Activated T-cell treated with anti-CD3 and anti-CD28 coated beads for 48 hours (primary cell): ENCODE measurements at places on chromosomes 2 and 18.

DNA sequence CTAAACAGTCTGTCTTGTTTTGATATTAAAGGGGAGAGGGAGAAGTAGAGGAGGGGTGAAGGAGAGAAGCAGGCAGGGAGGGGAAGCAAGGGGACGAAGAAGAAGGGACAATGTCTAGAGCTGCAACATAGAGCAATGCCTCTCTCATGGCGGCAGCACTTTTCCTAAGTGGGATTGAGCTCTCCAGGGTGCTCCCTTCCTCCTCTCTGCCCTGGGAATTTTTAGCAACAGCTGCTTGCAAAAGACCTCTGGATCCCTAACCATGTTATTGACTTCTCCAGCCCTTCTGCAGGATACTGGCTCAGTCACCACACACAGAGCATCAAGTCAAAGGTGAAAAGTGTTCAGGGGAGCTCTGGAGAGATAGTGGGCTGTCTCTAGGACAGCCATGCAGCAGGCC lies 734.9 kb downstream of the EPHA4 start:
- no peak for DNase-seq

- DNase-seq, result no peak
Observed at GRCh38 chr18:49811151-49811938, 2.0 kb downstream of the ACAA2 start.

DNA sequence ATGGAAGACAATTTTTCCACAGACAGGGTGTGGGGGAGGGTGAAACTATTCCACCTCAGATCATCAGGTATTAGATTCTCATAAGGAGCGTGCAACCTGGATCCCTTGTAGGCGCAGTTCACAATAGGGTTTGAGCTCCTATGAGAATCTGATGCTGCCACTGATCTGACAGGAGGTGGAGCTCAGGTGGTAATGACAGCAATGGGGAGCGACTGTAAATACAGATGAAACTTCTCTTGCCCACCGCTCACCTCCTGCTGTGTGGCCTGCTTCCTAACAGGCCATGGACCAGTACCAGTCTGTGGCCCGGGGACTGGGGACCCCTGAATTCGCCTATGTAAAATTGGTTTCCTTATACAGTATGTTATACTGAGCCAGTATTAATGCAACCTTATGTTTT lies 27.3 kb upstream of the E2F6 start:
- no peak for DNase-seq

- no peak for DNase-seq
Observed at GRCh38 chr2:204261846-204262245, 283.4 kb upstream of the PARD3B start.

- DNase-seq, result no peak
Observed at GRCh38 chr2:231923951-231924888, 2.0 kb downstream of the NPPC start.

DNA sequence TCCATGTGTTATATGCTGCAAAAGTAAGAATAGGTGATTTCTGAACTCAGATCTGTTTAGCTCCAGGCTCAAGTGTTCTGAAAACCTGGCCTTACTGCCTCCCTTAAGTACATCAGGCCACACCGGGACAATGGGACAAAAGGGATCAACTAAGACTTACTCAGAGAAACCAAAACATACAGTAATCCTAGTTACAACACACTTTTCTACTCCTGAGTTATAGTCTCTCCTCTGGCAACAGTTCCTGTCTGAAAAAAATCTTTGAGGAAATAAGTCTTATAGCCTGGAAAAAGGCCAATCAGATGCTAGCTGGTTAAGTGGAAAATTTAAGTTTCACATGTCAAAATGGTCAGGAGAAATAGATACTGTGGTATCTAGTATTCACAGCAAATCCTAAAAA lies 5.6 kb downstream of the METTL5 start:
- DNase-seq, result no peak

GRCh38 chr18:11387880-11388279 lies 221.5 kb upstream of the SLC35G4 start:
- peak; percentile 1 for DNase-seq

DNA sequence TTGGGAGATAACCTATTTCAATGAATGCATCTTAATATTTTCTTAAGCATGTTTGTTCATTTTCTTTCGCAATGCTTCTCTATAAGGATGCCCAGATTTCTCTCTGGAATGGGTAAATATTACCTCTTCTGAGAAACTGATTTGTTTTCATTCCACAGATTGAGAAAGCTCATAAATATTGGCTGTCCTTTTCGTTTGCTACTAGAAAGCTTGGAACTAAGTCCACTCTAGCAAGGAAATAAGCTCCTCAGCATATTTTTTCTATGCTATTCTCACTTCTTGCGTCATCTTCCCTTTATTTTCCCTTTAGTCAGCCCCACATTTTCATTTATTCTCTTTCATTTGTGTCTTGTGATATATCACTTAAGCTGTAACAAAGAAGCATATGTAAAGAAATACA lies 76.3 kb downstream of the ANTXR1 start:
- DNase-seq, result no peak
